ENCODE measurements at places on chromosomes 6 and 20.
A peak's percentile ranks its signal among the peaks of the same experiment; 100 is the strongest.

DNA sequence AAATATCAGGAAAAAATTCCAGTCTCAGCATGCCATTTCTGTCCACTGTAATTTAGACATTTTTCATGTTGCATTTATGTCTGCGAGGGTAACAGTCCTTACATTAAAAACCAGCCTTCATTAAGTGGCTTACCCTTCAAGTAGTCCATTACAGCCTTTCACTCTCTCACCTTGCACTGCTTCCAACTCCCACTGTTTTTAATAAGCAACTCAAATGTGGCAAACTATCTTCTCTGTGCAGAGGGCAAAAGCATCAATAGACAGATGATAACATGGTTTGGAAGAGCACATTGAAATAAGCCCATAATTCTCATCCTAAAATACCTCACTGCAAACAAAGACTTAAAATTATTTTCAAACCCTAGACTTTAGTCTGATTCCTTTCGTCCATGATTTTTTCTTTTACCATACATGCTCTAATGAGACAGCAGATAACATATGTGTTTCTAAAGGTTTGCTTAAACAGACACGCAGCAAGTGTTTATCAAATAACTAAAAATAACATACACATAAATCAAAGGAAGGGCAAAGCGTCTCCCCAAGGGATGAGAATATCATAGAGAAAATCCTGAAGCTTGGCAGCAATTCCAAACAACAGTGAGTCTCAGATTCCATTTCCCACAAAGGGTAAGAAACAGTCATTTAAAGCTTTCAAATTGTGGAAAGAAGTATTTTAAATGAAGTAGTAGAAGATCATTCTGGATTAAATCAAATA, 130.4 kb downstream of the PTPRK start:
- DNase-seq = no peak

- DNase-seq = no peak
These were observed 481.8 kb downstream of the TFAP2B start for GRCh38 chr6:51300510-51300909.

GRCh38 chr6:35611240-35611639, 77.5 kb downstream of the FKBP5 start:
- peak; percentile 36 for DNase-seq

GRCh38 chr20:10812759-10813327, 139.0 kb upstream of the JAG1 start:
- no peak for DNase-seq

GRCh38 chr6:25793970-25794369, 37.9 kb downstream of the SLC17A1 start:
- DNase-seq = no peak

DNA sequence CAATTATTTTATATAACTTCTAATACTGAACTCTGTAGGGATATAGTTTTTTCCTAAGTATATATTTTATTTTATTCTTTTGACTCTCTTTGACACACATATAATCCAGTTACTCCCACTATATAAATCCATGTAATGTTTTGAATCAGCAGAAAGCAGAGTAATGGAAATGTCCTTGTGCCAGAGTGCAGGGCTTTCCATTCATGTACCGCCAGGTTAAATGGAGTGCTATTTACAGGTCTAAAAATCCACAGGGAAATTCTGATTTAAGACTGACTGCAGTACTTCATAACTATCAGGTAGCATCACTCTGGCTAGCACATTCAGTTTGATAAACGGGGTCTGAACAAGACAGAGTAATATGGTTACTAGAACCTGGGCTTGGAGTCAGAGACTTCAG, 626.8 kb downstream of the COL12A1 start:
- no peak for DNase-seq

GRCh38 chr20:57769756-57770155, 59.9 kb upstream of the PMEPA1 start:
- DNase-seq = no peak
